ENCODE measurements at places on chromosomes 11 and 22.

DNA sequence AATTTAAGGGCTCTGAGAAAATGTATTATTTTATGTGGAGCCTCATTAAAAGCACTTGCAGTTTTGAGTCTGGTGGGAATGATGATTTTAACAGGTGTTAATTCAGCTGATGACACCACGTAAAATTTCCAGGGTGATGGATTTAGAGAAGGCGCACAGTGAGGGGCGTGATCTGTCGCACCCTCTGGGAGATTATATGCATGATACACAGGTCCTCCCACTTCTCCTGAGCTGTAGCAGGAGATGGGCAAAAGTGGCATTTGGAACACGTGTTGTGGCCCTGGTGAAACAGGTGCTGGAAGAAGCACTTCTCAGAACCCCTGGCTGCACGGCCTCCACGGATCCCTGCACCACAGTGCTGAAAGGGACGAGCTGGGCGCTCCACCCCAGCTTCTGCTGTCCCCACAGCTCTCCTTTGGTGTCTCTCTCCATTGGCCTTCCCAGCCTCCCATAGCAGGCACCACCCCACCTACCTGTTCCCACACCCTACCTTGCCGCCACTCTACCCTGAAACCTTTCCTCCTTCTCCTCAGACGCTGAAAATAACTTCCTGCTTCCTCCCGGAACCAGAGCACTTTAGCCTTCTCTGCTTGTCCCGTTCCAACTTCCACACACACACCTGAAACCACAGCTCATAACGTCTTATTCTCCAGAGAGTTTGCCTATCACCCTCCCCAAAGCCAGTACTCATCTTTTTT lies 6.9 kb upstream of the SORL1 start:
- DNase-seq: no peak

GRCh38 chr11:10659339-10660216 lies 34.0 kb downstream of the IRAG1 start:
- no peak for DNase-seq

- DNase-seq: peak; percentile 15
Observed at GRCh38 chr11:78000193-78000592, 5.7 kb upstream of the INTS4 start.

- DNase-seq: no peak
Observed at GRCh38 chr11:101715281-101715680, 131.5 kb upstream of the TRPC6 start.

DNA sequence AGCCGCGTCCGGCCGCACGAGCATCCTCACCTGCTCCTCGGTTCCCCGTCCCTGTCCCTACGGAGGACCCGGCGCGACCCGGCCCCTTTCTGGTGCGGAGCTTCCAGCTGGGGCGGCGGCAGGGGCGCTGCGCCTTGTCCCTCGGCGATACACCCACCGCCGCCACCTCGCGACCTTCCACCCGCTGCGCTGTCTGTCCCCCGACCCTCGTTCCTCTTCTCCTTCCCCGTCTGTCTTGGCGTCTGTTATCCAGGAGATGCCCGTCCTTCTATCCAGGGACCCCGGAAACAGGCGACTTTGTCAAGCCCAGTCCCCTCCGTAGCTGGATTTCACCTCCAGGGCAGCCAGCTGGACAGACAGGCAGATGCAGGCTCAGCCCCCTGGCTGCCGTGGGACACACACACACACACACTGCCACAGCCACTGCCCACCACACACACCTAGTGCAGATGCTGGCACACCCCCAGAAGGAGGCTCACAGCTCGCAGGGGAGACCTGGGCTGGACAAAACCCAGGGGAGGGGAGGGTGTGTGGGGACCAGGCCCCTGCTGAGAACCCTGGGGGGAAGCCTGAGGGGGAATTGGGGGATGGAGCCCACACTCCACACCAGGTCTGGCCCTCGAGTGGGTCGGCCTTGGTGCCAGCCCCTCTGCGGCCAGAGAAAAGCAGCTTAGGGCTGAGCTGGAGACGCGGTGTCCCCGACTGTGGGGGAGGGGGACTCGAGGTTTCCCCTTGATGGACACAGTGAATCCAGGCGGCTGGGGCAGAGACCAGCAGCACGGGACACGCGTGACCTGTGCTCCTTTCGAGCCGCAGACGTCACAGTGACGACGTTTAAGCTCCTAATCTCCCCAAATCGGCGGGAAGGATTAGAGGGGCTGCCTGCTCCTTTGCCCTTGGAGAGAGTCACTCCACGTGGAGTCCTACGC lies 788 bp downstream of the DRD4 start:
- DNase-seq: no peak

- DNase-seq: no peak
Observed at GRCh38 chr11:19429108-19429760, 188.5 kb upstream of the E2F8 start.

- no peak for DNase-seq
Observed at GRCh38 chr11:85902353-85902752, 47.2 kb downstream of the CCDC83 start.

DNA sequence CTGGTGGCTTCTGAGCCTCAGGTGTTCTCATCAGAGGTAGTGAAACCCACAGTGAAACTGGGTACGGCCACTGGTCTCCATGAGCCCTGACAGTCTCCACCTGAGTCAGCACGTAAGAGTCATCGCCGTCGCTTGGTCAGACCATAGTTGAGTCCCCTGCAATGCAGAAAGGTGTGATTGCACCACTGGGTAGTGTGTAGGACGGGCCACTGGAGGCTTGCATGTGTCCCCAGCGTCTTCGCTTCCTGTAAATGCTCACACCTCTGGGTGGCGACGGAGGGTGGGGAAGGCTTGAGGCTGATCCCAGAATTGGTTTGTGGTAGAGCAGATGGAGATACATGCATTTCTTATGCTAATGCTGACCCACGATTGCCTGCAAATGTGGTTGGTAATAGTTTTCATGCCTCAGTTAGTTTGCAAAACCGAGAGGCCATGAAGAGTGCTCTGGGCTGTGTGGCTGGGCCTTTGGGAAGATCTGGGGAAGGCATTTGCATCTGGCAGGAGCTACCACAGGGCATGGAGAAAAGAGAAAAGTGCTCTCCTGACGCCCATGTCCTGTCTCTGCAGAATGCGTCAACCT lies 26.5 kb downstream of the CTTN start:
- no peak for DNase-seq

DNA sequence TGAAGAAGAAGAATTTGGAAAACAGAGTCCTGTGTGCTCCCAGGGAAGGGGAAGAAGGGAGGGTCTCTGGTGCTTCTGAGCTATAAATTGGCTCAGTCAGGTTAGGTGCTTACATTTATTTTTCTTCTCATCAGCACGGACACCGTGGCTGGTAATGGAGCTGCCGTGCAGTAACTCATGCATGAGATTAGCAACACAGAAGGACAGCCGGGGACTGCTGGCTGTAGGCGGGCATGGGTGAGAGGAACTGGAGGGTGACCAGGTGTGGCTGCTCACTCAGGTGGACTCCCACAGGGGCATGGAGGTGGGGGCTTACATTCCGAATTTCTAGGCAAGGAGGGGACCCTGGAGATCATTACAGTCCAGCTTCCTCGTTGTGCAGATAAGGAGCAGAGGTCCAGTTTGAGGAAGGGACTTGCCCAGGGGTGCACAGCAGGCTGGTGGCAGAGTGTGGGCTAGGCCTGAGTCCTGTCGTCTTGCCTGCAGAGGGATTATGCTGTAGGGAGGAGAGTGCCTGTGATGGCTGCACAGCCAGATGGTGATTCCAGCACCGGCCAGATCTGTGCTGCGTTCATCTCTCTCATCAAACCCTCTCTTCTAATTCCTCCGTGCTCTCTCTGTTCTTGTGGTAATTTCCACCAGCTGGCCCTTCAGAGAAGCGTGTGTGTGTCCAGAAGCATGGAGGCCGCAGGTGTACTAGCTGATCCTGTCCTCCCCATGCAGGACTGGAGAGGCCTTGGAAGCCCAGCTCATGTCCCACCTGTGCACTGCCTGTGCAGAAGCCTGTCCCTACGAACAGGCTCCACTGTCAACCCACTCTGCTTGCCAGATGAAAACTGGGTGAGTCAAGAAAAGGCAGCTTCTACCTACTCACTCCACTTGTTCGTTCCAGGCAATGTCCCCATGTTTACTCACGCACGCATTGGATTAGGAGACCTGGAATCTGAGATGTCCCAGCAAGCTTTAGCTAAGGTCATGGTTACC lies 78.9 kb downstream of the NTM start:
- no peak for DNase-seq

GRCh38 chr11:16000065-16000464 lies 356.3 kb downstream of the SOX6 start:
- DNase-seq: no peak

DNA sequence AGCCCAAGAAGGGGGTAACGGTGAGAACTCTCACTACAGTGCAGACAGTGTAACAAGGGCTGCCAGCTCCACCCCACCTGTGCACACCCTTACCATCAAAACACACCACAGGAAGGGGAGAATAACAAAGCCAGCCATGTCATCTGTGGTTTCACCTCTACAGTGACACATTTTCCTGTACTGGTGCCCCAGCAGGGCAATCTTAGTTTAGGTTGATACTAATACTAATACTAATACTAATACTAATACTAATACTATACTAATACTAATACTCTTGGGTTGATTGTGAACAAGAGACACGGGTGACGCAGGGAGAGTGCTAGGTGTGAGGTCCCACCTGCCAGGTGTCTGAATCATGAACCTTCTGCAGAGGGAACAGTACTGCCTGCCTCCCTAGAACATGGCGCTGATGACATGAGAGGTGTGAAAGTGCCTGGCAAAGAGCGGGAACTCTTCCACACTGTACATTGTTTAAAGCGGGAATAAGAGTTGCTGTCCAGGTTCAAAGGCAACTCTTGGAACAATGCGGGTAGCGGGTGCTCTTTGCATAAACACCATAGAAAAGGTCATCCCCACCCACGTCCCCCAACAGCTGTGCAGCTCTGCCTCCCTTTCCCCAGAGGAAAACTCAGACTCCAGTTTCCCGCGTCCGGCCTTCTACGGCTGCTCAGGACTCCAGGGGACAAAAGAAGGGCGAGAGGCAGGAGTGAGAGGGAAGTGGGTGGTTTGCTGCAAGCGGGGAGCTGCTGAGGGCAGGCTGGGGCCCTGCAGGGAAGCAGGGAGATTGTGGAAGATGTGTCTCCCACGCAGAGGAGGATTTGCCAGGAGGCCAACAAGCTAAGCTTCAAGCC lies 25.0 kb upstream of the TMPRSS4 start:
- DNase-seq: peak; percentile 32

DNA sequence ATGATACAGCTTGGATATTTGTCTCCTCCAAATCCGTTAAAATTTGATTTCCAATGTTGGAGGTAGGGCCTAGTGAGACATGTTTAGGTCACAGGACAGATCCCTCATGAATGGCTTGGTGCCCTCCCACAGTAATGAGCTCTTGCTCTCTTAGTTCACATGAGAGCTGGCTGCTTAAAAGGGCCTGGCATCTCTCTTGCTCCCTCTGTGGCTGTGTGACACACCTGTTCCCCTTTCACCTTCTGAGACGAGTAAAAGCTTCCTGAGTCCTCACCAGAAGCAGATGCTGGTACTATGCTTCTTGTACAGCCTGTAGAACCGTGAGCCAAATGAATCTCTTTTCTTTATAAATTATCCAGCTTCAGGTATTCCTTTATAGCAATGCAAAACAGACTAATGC lies 3.5 kb downstream of the VPS37C start:
- DNase-seq: no peak

GRCh38 chr22:24942301-24942700 lies 4.2 kb downstream of the LHFPL7 start:
- DNase-seq: no peak

DNA sequence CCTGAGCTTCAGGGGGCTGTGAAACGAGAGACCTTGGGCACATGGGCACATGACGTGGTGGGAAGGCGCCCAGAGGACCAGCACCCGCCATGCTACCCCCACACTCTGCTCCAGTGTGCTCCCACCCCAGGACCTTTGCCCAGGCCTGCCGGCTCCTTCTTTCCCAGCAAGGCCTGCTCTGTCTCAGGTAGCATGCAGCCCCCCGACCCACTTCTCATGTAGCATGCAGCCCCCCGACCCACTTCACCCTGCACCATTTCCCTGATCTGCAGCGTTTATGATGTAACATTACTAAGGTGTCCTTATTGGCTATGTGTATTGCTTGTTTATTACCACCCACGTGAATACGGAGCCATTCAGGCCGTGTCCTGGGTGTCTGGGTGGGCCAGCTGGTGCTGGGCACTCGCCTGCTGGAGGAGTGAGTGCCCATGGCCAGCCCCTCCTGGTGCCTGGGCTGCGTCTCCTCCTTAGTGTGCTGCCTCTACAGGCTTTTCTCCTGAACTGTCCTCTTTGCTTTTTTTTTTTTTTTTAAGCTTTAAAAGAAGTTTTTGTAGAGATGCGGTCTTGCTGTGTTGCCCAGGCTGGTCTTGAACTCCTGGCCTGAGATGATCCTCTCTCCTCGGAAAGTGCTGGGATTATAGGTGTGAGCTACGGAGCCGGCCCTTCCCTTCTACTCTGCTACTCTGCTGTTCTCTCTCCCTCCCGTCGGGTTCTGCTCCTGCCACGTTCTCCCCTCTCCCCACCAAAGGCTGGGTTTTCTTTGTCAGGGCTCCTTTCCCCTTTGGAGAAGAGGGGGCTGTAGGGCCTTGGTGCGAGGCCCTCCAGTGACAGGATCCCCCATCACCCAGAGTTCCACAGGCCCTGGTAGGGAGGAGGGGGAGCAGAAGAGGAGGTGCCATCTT lies 29.4 kb downstream of the LRP5 start:
- no peak for DNase-seq

DNA sequence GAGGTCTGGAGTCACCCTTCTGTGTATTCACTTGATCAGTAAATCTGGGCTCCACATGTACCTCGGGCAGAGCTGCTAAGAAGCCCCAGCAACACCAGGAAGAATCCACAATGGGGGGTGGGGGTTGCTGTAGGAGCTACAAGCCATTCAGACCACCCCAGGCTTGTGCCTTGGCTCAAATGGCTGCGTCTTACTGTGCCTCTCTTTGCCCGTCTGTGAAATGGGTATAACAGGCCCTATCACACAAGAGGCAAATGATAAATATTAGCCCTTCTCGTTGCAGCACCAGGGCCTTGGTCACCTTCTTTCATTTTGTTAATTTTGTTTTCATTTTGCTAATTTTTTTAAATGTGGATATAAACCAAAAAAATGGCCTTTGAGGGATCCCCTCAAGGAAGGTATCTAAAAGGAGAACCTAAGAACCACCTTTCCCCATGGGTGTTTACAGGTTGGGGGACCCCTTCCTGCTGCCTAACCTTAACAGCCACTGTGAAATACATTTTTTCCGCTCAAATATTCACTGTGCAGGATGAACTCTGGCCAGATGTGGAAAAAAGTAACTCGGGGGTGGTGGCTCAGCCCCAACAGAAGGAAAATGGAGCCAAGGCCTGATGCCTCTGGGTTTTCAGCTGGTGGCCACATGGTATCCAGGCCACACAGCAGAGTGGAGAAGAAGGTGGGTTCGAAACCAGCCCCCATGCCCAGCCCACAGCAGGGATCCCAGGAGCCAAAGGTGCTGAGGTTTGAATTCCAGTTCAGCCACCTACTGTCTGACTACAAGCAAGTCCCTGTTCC lies 284.0 kb downstream of the MN1 start:
- no peak for DNase-seq

DNA sequence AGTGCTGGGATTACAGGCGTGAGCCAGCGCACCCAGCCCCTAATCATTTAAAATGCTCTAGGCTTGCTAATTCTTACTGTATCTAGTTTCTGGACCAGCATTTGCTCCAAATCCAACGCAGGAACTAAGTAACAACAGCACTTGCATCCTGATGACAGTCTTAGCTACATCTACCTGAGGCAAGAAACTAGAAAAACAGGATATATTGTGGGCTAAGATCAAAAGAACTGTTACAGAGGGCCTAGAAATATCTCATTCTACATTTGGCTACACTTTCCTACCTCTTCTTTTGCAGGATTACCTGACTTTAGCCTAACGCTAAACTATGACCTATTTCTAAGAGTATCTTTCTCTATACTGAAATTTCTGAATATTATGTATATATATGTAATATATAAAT lies 7.8 kb downstream of the DCDC1 start:
- no peak for DNase-seq

- no peak for DNase-seq
Observed at GRCh38 chr11:16394947-16395346, 38.6 kb upstream of the SOX6 start.
